ENCODE measurements at places on chromosomes 11 and 22.

GRCh38 chr11:71397331-71397860, 50.8 kb downstream of the DHCR7 start:
- no peak for DNase-seq

DNA sequence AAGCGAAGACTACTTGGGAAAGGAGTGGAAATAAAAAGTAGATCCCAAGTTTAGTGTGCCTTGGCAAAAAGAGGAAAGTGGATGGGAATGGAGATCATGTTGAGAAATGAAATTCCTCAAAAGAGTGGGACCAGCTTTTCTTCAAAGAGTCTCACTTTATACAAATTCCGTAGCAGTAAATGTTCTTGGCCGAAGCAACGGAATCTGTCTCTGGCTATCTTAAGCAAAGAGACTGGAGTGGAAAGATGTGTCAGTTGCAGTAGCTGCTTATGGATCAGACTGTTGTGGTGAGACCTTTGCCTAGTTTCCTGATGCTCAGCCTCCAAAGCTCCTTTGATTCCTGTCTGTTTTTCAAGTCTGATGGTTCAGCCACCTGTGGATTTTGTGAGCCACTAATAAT, 73.6 kb downstream of the CSTPP1 start:
- DNase-seq: no peak

GRCh38 chr11:33829430-33830141, 55.3 kb upstream of the FBXO3 start:
- peak; percentile 70 for DNase-seq

DNA sequence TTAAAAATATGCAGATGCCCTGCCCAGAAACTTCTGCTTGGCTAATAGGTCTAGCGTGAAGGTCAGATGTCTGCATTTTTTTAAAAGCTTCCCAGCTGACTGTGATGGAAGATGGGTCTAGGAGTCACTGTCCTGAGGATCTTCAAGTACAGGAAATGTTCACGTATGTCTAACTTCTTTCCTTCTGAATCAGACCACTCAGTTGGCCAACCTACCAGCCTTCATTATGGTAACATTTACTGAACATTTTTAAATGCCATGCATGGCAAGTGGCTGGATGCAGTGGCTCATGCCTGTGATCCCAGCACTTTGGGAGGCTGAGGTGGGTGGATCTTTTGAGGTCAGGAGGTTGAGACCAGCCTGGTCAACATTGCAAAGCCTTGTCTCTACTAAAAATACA, 1.1 kb upstream of the PRG2 start:
- DNase-seq: no peak

GRCh38 chr11:118263695-118264568, at the start of gene MPZL2:
TSS of gene MPZL2 (minus strand) at chr11:118264297. CDS start at chr11:118264153, 144 bp downstream.
- peak; percentile 60 for DNase-seq

- no peak for DNase-seq
Observed at GRCh38 chr22:28180804-28181731, 262.0 kb upstream of the PITPNB start.

DNA sequence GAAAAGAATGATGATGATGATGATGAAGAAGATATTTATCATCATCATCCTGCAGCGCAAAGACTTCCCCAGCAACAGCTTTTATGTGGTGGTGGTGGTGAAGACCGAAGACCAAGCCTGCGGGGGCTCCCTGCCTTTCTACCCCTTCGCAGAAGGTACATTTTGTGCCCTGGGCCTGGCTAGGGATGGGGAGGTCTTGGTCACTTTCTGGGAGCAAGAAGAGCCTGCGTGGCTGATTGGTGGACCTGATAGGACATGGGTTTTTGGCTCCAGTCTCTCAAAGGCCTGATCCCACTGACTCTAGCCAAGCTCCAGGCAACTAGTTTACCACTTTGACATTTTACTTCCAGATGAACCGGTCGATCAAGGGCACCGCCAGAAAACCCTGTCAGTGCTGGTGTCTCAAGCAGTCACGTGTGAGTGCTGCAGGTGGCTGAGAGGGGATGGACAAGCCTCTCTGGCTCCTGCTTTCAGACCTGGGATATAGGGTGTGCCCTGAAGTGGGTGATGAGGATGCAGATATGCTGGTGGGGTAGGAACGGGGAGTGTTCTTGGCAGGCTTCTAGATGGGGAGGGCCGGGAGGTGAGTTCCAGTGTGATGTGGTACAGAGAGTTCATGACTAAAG, 5.3 kb downstream of the SIDT2 start:
- no peak for DNase-seq

DNA sequence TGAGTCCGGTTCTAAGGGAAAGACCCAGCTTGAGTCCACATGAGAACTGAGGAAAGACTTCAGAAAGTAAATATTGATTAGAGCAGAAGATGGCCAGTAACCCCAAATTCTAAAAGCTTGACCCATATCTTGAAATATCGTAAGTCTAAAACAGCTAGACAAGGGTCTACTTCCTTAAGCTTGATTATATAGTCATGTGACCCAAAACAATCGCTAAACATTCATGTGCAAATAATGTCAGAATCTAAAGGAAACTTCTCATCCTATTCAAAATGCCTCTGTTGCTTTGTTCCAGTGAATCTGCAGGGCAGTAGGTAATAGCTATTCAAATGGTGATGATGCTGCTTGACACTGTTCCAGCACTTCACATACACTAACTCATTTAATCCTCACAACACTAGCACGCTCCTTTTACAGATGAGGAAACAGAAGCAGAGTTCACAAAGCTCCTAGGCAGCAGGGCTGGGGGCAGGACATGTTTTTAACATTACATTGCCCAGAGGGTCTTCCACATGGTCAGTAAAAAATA, 52.6 kb downstream of the TCF20 start:
- DNase-seq: no peak

DNA sequence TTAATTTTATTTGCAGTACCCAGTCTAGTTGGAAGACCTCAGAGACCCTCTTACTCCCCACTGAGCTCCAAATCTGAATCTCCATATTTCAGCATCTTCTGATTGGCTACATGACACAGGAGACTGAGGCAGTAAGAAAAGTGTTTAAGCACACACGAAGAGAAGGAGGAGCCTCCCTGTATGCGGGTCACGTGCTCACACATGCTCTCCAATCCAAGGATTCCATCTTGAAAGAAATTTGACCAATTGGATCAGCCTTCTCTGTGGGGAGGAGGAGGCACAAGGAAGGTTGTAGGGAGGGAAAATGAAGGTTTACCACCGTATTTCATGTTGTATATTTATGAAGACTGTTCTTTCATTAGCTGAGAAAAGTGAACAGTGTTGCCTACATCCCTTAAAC, 1.2 kb downstream of the OR6T1 start:
- DNase-seq: no peak

GRCh38 chr22:46093796-46094195, 56.5 kb upstream of the PPARA start:
- no peak for DNase-seq

GRCh38 chr11:103892603-103893002, 143.8 kb upstream of the DDI1 start:
- no peak for DNase-seq

DNA sequence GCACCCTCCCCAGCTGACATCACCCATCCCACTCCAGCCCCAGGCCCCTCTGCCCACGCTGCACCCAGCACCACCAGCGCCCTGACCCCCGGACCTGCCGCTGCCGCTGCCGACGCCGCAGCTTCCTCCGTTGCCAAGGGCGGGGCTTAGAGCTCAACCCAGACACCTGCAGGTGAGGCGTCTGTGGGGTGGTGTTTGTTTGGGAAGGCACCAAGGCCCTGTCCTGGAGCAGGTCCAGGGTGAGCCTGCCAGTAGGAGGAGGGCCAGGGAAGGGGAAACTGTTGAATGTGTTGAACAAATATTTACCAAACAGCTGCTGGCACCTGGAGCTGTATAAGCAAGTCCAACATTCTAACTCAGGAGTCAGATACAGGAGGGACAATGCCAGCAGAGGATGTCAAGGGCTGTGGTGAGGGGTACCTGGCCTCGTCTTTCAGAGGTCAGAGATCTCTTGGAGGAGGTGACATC, 3.1 kb downstream of the VEGFB start:
- DNase-seq: no peak

DNA sequence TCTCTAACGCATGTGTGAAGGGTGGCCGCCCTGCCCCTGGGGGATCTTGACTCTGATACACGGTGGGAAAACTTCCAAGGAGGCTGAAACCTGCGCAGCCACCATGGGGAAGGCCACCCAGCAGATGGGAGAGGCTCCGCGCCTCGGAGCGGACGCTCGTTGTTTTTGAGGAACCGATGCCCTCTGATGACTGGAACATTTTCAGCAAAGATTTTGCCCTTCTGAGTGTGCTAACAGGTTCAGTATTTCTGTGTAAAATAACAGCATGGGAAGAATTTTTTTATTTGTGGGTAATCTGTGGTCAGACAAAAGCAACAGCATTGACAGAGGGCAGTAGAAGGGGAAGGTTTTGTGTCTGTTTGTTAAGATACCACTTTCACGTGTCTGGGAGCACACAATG, 16.7 kb downstream of the MB start:
- no peak for DNase-seq

All from renal pelvis (tissue), 12 donors.